ENCODE measurements at places on chromosomes 6 and 20.

DNA sequence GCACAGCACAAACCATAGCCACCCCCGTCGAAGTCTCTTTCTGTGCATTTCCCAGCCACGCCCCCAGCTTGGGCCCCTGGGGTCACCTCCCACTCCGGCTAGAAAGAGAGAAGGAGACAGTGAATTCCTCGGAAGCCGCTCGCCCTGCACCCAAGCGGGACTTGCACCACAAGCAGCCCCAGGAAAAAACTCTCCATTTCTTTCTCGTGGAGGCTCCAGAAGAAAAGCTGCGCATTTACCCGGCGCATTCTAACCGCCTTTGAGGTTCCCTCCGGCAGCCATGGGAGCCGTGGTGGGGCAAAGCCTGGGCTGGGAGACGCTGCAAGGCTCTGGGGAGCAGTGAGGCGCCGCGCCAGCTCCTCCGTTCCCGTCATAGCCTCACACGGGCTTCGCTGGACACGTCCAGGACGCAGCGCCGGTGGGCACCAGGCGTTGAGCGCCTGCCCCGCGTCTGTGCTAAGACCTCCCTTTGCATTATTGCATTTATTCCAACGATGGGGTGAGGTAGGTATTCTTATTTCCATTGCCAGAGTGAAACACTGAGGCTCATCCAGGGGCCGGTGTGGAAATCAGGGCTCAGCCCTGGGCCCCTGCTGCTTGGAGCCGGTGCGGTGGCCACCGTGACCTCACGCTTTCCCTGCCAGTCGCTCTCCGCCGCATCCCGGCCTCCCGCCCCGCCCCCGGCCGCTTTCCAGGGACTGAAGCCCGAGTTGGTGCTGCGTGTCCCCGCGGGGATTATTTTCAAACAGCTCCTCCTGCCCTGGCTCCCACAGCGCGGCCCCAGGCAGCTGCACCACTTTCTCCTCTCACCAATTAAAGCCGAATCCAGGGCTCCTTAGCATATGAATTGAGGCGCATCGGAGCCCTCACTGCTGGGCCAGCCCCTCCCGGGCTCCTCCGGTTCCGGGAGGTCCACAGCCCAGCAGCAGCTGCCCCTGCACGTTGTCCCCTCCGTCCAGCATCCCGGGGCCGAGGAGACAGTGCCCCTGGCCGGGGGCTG, 148.3 kb upstream of the AFDN start:
- DNase-seq: no peak

DNA sequence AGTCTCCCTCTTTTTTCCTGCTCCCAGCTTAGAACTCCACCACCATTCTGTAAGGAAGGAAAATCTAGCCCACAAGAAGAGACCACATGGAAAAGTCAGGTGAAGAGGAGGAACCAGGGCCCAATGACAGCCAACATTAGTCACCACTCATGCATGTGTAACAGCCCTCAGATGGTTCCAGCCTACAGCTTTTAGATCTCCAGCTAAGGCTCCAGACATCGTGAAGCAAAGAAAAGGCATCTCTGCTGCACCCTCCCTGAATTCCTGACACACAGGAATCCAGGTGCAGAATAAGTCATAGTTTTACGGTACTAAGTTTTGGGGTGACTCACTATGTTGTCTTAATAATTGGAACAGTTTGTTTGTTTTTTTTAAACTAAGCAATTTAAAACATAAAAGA, 25.5 kb downstream of the DCDC2 start:
- no peak for DNase-seq

- peak; percentile 65 for DNase-seq
Measured at GRCh38 chr6:30830438-30830837, 53.9 kb upstream of the DDR1 start.

GRCh38 chr6:82681119-82681714, 317.6 kb downstream of the TPBG start:
- no peak for DNase-seq

DNA sequence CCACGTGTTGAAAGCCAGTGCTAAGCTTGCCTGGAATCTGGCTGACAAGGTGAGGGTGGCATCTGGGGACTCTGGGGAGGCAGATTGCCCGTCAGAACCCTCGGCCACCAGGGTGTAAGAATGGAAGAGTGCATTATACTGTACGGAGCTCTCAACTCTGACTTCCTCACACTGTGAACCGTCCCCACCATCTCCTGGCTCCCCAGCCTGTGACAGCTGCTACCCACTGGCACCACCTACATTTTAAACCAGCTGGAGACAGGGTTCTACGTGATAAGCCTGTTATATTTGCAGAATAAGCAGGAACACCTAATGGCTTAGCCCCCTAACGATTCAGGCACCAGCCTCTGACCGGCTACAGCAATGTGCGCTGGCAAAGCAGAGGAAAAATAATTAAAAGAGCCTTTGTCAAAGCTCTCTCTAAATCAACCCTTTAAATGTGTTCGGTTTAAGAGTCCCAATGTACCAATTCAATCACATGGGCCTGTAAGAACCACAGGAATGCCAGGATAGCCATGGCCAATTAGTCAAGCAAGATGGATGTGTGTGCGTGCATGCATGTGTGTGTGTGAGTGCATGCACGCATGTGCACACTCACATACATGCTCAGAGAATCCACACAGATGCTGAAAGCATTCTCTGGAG, 89.1 kb upstream of the TAB2 start:
- DNase-seq: no peak

- DNase-seq: no peak
Measured at GRCh38 chr6:8628063-8628462, 192.7 kb upstream of the SLC35B3 start.

DNA sequence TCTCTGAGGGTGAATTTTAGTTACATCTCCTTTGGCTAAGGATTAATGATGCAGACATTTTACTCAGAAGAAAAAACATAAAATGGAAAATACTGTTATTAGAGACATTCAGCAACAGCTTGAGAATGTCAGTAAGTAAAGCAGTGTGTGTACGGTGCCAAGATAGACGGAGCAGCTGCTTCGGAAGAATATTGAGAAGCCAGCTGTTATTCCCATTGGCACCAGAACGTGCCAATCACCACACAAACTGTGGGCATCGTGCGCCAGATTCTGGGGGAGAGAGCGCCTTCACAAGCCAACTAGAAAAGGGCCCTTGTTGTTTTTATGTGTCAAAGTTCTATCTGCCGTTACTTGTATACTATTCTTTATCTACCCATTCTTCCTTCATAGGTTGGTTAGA, 163.4 kb downstream of the MTFR2 start:
- no peak for DNase-seq

- DNase-seq: no peak
Measured at GRCh38 chr20:63286781-63287696, 5.9 kb upstream of the COL20A1 start.

DNA sequence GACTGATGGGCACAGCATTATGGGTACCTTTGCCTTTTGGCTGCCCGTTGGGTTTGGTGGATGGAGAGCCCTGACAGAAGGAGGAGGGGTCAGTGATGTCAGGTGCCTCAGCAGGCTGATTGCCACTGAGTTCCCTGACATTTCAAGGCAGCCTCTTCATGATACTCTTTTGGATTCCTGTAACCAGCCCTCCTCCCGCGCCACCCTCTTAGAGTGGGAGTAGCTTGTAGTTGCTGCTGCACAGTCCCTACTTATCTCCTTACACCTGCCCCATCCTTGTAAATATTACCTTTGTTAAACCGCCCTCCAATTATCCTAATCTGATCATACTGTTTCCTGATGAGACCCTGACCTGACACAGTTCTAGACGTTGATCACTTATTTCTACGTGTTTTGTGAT, 140.0 kb downstream of the CFAP61 start:
- DNase-seq: no peak

DNA sequence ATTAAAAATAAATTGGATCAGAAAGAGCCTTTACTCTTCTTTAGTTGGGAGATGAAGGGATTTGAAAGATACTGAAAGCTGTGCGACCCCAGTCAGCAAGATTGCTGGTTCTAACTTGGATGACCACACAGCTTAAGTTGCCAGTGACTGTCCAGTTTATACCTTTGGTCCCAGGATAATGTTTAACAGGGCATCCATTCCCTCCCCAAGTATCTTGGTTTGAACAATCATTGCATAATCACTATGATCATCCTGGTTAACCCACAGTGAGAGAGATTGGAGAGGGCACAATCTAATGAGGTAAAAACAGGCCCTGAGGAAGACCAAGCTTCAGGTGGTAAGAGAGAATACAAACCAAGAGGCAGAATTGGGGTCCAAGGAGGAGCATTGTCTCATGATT, 798.3 kb downstream of the MAFB start:
- no peak for DNase-seq

- peak; percentile 36 for DNase-seq
Measured at GRCh38 chr6:87102151-87102621, 7.3 kb upstream of the CGA start.

- DNase-seq: no peak
Measured at GRCh38 chr6:103983860-103984259, 875.9 kb downstream of the HACE1 start.

GRCh38 chr6:24394780-24395437, 7.8 kb upstream of the MRS2 start:
- DNase-seq: peak; percentile 80

DNA sequence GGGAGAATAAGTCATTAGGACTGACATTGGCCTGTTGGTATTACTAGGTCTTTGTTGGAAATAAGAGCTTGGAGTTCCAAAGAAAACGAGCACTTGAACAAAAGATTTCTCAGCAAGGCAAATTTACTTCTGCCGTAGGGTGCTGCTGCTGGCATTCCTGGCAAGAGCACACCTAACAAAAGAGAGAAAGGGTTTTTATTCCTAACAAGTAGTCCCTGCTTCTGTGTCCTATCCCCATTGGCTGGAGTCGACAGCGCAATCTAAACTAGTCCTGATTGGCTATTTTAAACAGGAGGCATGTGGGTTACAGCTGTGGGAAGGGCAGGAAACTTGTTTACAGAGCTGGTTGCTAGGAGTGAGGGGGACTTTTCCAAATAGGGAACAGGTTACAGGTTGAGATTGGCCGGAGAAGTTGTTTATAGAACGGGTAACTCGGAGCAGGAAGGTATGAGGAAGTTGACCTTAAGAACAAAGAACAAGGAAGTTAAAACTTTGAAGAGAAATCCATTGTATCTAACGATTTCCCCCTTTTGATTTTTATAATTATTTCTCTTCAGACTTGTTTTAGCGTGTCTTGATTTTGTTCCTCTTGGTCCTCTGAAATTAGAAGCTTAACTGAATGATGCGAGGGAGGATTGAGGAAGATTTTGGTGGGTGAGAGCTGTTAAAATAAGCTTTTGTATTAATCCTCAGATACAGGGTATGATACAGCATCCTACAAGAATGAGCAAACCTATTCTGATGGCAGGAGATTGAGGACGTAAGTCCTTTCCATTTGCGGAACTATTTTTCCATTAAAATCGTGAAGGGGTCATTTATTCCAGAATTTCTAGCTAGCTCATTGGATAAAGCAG, 3.4 kb upstream of the ZNFX1 start:
- DNase-seq: peak; percentile 89

GRCh38 chr20:54268941-54269340, 61.1 kb downstream of the PFDN4 start:
- no peak for DNase-seq

GRCh38 chr20:20939006-20939405, 167.2 kb downstream of the LINC00237 start:
- peak; percentile 70 for DNase-seq

- no peak for DNase-seq
Measured at GRCh38 chr6:87672641-87673040, 29.4 kb downstream of the AKIRIN2 start.

Data from NB4 (cell line).